Iris pigment epithelial cell (primary cell): ENCODE measurements at places on chromosomes 13 and 19.
A peak's percentile ranks its signal among the peaks of the same experiment; 100 is the strongest.

DNA sequence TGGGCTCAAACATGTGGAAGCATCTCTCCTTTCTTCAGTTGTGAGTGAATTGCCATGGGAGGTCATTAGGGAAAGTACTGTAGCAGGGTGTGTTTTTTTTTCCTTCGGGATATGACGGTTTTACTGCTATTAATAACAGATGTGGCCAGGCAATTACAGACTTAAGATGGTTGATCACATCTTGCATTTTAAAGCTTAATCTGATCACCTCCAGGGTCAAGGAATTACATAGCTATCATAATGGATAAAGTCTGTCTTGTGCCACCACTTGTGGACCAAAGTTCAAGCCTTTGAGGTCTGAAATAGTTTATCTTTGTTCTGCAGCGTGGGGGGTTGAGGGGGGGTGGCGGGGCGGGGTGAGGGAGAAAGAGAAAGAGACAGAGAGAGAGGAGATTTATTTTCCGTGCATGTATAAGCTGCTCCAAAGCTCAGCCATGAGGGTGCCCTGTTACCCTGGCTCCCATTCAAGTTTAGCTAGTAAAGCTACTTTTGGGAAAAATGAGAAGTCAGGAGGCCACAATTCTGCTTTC is 5.5 kb upstream of the SERP2 start:
- DNase-seq = peak; percentile 14

DNA sequence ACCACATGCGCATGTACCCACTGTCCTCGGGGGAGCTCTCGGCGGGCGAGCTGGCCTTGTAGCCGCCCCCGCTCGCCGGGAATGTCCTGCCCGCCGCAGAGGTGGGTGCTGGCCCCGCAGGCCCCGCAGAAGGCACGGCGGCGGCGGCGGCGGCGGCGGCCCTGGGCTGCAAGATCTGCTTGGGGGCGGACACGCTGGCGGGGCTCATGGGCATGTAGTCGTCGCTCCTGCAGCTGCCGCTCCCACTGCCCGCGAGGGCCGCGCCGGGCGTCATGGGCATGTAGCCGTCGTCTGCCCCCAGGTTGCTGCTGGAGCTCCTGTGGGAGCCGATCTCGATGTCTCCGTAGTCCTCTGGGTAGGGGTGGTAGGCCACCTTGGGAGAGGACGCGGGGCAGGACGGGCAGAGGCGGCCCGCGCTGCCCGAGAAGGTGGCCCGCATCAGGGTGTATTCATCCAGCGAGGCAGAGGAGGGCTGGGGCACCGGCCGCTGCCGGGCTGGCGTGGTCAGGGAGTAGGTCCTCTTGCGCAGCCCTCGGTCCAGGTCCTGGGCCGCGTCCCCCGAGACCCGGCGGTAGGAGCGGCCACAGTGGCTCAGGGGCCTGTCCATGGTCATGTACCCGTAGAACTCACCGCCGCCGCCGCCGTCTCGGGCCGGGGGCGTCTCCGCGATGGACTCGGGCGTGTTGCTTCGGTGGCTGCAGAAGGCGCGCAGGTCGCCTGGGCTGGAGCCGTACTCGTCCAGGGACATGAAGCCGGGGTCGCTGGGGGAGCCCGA is 2.4 kb downstream of the IRS2 start:
- no peak for DNase-seq

- DNase-seq = peak; percentile 29
Observed at GRCh38 chr19:17680230-17680722, 7.9 kb downstream of the UNC13A start.

DNA sequence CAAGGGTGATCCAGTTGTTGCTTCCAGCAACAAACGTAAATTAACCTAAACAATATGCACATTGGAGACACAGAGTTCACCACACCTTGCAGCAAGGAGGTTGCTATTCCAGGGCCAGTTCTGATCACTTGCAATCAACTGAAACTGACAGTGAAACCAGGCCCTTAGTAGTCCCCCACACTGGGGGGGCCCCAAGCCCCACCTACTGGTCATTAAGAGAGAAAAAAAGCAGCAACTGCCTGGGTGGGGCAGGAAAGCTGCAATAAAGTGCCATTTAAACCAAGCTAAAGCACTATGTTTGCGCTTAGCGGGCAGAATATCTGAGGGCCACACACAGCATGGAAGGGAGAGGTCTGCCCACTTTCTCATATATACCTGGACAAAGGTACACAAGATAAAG is 51.5 kb downstream of the ATP7B start:
- DNase-seq = no peak
